ENCODE measurements at places on chromosomes 6 and 20. TPM values are rescaled to one million over a fixed set of nuclear protein-coding genes. Genes with fewer than 3 reads are reported as not detected.

Gene MAP1LC3A
- total RNA-seq = 41.6 TPM

Gene PGC
- not detected for total RNA-seq

Gene OPN5
- not detected for total RNA-seq

Gene BTBD9
- 5.4 TPM for total RNA-seq

Gene SLC17A3
- total RNA-seq = not detected

Gene LY6G6D
- total RNA-seq = not detected

Gene IMPG1
- not detected for total RNA-seq

Gene DCDC2
- total RNA-seq = not detected

Gene C20orf96
- 3.3 TPM for total RNA-seq

Gene SLC9A8
- 4.8 TPM for total RNA-seq

Gene LY6G6F
- total RNA-seq = not detected

Gene DACT2
- total RNA-seq = not detected

Gene C20orf202
- not detected for total RNA-seq

Gene LY6G5C
- 3.3 TPM for total RNA-seq

Gene DYNLT2
- 0.74 TPM for total RNA-seq

Gene CST1
- total RNA-seq = 0.80 TPM

Gene DST
- total RNA-seq = 84.3 TPM

Gene CENPQ
- total RNA-seq = 16.7 TPM

Gene PPIL6
- not detected for total RNA-seq

Gene AK9
- total RNA-seq = 1.5 TPM

Gene HLA-DRB1
- total RNA-seq = 0.39 TPM

Gene LRRN4
- total RNA-seq = 0.07 TPM

Gene TMC2
- not detected for total RNA-seq

Gene GINS1
- 23.1 TPM for total RNA-seq

Gene ZC2HC1B
- total RNA-seq = not detected

Gene KHDC1L
- not detected for total RNA-seq

Gene BCAS4
- total RNA-seq = 1.00 TPM

Gene HLA-DQA2
- not detected for total RNA-seq

Gene GPR63
- under 0.01 TPM for total RNA-seq

Gene SMPDL3A
- total RNA-seq = 4.2 TPM

Gene RSPH9
- 0.13 TPM for total RNA-seq
